ENCODE measurements at places on chromosomes 4 and X.

GRCh38 chr4:121070274-121070673 is 2.1 kb downstream of the NDNF start:
- no peak for DNase-seq

DNA sequence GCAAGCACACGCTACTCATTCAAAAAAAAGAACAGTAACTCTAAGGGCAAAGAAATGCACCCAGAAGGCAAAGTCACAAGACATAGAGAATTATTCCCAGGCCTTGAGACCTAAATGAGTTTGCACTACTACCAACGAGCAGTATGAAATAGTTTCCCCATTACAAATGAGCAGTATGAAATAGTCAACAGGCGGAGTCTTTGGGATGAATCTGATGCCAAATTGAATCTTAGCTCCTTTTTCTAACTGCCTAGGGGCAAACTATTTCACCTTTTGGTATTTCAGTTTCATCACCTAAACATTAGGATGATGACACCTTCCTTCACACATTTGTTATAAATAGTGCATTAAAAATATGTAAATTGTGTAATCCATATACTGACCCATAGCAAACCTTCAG is 213.0 kb upstream of the FAT4 start:
- DNase-seq = no peak

DNA sequence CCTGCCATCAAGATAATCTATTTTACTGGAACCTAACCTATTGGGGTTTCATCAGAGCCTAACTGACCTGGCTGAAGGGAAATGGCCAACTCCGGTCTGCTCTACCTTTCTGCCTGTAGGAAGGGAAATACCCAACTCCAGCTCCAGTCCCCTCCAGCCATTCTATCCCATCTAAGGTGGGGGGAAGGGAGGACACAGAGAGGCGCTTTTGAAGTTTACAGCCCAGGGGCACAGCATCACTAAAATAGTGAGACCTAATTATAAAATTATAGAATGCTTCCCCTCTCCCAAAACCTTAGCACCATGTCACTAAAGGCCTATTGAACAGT is 27.8 kb upstream of the ACSL4 start:
- no peak for DNase-seq

- DNase-seq = no peak
These were observed 39.8 kb upstream of the LIMCH1 start for GRCh38 chr4:41498177-41498576.

DNA sequence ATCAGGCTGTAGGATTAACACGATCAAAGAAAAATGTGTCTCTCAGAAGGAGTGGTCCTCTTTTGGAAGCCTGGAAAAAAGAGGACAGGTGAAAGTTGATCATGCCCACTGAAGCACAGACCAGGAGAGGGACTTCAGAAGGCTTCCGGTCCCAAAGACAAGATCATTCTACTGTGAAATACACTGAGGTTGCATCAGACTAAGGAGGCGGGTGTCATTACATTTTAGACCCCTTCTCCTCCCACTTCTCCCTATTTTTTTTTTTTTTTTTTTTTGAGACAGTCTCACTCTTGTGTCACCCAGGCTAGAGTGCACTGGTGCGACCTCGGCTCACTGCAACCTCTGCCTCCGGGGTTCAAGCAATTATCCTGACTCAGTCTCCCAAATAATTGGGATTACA is 67.5 kb downstream of the RBM47 start:
- no peak for DNase-seq
